ENCODE measurements at places on chromosomes 3 and 15. TPM values are rescaled to one million over a fixed set of nuclear protein-coding genes. Genes with fewer than 3 reads are reported as not detected.

Gene CCR3
- 0.14 TPM for total RNA-seq

- DNase-seq: no peak
Measured at GRCh38 chr3:192863091-192863420, 54.6 kb downstream of the MB21D2 start.

DNA sequence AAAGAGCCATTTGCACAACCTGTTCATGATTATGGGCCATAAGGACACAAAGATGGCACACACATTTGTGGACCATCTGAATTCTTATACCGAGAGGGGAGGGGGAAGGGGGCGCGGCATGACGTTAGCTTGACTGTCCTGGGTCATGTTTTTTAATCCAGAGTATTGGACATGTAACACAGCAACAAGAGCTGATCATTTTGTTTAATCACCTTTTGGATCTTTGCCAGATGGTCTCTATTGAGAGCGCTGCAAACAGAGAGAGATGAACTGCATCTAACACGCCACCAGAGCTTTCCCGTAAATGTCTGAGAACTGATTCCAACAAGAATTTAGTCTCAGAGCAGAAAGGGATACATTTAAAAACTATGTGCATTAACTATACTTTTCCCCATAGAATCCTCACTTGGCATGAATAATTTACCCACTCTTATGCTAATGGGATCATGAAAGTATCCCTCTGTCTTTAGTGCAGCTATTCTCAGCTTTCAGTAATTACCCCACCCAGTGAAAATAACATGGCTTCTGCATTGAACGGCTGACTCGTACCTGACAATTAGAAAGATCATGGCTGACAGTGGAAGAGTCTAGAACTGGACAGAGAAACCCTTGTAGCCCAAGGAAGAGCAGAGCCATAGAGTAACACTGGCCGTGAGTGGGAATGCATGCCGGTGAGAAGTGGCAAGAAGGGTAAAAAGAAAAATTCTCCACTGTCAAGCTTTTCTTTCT, 22.6 kb downstream of the MEIS2 start:
- no peak for DNase-seq

- no peak for DNase-seq
Measured at GRCh38 chr3:155872904-155873646, 2.6 kb downstream of the GMPS start.

- no peak for DNase-seq
Measured at GRCh38 chr15:92112711-92113110, 259.2 kb downstream of the SLCO3A1 start.

- no peak for DNase-seq
Measured at GRCh38 chr3:49013738-49014660, 4.4 kb downstream of the DALRD3 start.

- no peak for DNase-seq
Measured at GRCh38 chr3:195048059-195048905, 222.7 kb downstream of the XXYLT1 start.

- DNase-seq: no peak
Measured at GRCh38 chr3:117495620-117496019, 786.0 kb downstream of the TUSC7 start.

DNA sequence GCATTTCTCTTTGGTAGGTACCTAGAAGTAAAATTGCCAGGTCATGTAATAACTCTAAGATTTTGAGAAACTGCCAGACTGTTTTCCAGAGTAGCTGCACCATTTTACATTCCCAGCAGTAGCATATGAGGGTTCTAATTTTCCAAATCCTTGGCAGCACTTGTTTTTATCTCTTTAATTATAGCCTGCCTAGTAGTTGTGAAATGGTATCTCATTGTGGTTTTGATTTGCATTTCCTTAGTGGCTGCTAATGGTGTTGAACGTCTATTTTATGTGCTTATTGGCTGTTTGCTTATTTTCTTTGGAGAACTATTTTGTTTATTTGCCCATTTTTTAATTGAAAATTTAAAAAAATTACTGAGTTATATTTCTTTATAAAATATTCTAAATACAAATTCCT, 117.9 kb downstream of the TCF12 start:
- DNase-seq: no peak

DNA sequence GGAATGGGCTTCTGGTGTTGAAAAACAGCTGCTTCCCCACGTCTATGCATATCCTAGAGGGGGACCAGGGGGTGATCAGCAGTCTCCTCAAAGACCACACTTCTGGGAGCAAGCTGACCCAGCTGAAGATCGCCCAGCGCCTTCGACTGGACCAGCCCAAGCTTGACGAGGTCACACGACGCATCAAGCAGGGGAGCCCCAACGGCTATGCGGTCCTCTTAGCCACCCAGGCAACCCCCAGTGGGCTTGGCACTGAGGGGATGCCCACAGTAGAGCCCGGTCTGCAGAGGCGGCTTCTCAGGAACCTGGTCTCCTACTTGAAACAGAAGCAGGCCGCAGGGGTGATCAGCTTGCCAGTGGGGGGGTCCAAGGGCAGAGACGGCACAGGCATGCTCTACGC, 2.5 kb downstream of the RBM15B start:
- no peak for DNase-seq

GRCh38 chr3:46191730-46192129, 16.4 kb downstream of the CCR1 start:
- no peak for DNase-seq
